NCI-H187 treated with DMSO at 0.1 percent for 48 hours (cell line): ENCODE measurements at places on chromosomes 2 and 18.

DNA sequence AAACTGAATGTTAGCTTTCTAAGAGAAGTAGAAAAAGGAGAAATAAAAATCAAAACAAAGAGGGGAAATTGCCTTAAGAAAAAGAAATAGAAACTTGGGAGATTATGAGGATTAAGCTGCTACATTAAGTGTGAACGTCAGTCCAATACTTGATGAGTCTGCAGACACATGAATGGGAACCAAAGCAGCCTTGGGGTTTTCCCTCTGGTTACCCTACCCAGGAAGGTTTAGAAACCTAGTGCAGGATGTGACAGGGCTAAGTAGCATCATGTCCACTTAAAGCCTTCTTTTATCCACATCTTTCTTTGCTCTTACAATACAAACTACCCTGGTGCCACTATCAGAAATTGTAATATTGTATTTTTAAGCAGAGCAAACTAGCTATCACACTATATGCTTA, 22.3 kb downstream of the SLC35F5 start:
- DNase-seq, result no peak

GRCh38 chr2:212936572-212936971, 214.8 kb downstream of the IKZF2 start:
- no peak for DNase-seq

- no peak for DNase-seq
These were observed 39.8 kb downstream of the ANO7 start for GRCh38 chr2:241228081-241228859.

- DNase-seq, result peak; percentile 2
These were observed 51.0 kb upstream of the BOD1L2 start for GRCh38 chr18:57095884-57096283.

GRCh38 chr2:152929628-152930027, 211.2 kb downstream of the ARL6IP6 start:
- DNase-seq, result no peak

DNA sequence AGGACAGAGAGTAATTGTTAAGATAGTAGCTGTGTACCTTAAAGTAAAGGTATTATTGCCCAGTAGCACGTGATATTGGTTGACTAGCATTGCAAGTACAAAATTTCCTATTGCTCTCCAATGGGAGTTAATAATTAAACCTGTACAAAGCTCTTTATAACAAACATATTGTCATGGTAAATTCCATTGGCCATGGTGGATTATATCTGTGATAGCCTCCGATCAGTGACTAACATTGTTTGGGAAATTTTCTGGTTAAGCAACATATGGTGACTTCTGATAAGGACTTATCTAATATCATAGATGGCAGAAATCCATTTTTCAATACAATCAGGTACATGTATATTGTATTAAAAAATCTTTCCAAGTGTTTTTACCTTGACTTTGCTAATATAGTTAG, 360.8 kb downstream of the DCC start:
- DNase-seq, result no peak

DNA sequence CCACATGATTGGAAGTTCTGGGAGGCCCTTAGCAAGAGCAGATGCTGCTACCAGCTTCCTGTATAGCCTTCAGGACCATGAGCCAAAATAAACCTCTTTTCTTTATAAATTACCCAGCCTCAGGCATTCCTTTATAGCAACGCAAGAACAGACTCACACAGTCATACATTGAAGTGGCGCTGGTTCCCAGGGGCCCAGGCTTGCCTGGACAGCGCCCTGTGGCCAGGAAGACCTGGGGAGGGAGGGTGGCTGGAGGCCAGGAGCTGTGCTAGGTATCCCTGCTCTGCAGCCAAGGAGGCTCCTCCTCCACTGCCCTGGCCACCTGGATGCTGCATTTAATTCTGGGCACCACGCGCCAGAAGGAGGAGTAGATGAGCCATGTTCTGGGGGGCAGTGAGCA, 98.1 kb downstream of the AGAP1 start:
- DNase-seq, result no peak

DNA sequence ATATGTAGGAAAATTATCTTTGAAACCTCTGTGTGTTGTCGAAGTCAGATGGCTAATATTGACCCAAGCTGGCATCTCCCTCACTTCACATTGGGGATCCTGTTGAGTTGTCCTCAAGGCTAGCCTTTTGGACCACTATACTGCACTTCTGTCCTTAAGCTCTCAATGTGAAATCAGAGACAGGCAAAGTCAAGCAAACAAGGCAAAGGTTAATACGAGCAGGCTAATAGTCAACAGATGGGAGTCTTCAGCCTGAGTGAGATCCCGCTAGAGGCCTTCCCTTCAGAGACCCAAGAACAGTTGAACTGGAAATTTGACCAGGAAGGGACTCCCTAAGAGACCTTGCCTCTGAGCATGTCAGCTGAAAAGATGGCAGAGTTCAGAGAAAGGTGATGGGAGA, 475.4 kb downstream of the PARD3B start:
- DNase-seq, result no peak

GRCh38 chr2:140567734-140568133, 1563.1 kb downstream of the LRP1B start:
- no peak for DNase-seq

GRCh38 chr18:11215216-11215615, 65.8 kb upstream of the PIEZO2 start:
- DNase-seq, result no peak

DNA sequence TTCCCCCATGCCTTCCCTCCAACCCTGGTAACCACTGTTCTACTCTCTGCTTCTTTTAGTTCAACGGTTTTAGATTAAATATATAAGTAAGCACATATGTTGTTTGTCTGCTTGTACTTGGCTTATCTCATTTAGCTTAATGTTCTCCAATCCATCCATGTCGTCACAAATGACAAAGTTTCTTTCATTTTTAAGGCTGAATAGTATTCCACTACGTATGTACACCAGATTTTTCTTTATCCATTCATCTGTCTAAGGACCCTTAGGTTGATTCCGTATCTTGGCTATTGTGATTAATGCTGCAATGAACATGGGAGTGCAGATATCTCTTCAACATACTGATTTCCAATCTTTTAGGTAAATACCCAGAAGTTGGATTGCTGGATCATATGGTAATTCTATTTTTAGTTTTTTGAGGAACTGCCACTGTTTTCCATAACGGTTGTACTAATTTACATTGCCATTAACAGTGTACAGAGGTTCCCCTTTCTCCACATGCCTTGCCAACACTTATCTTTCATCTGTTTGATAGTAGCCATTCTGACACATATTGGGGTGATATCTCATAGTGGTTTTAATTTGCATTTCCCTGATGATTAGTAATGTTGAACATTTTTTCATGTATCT, 8.1 kb downstream of the ASB3 start:
- no peak for DNase-seq
